Vagina (tissue), 2 donors: ENCODE measurements at places on chromosomes 16 and 17.

- DNase-seq = no peak
Measured at GRCh38 chr17:81659038-81659437, 2.7 kb upstream of the PDE6G start.

- DNase-seq = no peak
Measured at GRCh38 chr17:48451489-48451888, 21.5 kb upstream of the SKAP1 start.

GRCh38 chr16:88536971-88537751 lies 33.0 kb upstream of the ZC3H18 start:
- no peak for DNase-seq

- no peak for DNase-seq
Measured at GRCh38 chr17:36627101-36627500, 25.7 kb downstream of the MRM1 start.

- DNase-seq = peak; percentile 90
Measured at GRCh38 chr16:49625311-49626065, 230.4 kb downstream of the ZNF423 start.

DNA sequence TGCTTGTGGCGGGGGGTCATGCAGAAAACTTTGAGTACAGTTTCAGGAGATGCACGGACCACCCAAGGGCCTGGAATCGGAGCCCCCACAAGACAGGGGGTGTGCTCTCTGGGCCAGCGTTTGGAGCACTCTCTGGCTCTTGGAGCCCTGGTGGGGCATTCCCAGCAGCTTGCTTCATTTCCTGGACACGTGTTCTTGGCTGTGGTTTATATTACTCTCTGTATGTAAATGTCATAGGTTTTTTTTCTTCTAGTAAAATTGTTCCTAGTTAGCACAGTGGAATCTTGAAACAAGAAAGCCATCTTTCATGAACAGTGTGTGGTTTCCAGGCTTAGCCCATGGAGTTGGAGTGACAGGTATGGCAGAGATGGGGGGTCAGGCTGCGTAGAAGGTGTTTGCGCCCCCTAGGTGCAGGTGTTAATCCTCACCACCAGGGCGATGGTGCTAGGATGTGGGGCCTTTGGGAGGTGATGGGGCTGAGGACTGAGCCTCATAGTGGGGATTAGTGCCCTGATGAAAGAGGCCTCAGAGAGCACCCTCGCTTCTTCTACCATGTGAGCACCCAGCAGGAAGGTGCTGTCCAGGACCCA lies 79.8 kb downstream of the JPH3 start:
- no peak for DNase-seq

DNA sequence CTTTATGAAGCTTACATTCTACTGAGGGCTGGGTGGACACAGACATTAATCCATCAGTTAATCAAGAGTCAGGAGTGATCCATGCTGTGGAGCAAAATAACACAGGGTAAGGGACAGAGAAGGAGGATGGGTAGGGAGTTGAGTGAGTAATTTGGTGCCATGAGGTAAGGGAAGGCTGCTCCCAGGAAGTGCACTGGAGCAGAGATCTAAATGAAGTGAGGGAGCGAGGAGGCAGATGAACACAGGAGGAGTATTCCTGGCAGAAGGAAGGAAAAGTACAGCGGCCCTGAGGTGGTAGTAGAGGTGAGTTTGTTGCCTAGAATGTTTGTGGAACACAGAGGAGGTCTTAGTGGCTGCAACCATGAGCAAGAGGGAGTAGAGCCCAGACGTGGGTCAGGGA lies 34.8 kb downstream of the ASIC2 start:
- DNase-seq = no peak

- no peak for DNase-seq
Measured at GRCh38 chr17:66812571-66812970, 22.3 kb upstream of the CACNG5 start.

DNA sequence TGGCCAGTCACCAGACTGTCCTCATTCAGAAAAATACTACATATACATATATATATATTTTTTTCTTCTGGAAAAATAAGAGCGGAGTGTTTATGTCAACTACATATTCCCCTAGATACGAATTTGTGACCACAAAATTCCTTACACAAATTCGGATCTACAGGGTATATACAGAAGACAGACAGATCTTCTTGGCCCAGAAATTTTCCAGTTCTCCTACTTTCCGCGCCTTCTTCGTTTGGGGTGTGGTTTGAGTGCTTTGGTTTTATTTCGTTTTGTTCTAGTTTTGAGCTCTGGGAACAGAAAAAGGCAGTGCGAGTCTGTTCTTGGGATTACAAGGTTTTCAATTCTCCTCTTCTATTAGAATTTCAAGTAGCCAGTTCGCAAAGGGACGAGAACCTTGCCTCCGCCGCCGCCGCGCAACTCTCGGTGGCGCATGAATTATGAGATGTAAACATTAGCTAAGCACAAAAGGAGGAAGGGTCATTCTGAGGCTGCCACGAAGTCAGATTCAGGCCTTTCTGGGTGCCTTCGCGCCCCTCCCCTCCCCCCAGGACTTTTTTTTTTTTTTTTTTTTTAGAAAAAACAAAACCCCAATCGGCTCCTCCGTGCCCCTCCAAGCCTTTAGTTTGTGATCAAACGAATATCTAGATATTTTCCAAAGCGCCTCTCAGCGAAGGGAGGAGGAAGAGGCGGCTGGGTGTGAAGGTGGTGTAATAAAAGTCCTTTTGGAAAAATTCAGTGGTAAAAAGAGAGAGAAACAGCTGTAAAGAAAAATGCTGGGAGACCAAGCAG lies 1.8 kb upstream of the HOXB4 start:
- DNase-seq = no peak

- DNase-seq = no peak
Measured at GRCh38 chr17:70171159-70171558, 1.8 kb downstream of the KCNJ2 start.

- DNase-seq = no peak
Measured at GRCh38 chr17:4527566-4528125, 27.5 kb downstream of the MYBBP1A start.

- no peak for DNase-seq
Measured at GRCh38 chr17:50262001-50262794, 12.1 kb upstream of the TMEM92 start.

DNA sequence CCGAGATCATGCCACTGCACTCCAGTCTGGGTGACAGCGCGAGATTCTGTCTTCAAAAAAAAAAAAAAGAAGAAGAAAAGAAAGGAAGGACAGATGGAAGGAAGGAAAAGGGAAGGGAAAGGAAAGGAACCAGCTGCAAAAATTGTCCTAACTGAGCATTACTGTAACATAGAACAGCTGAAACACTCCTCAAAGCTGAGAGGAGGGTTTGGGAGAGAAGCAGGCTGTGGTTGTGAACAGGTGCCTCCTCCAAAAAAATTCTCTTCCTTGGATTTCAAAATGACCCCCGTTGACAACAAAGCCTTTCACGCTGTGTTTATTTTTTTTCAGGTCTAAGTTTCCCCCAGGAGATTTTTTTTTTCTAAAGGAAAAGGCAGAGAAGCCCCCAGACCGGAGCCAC lies 541.4 kb downstream of the WWOX start:
- no peak for DNase-seq

DNA sequence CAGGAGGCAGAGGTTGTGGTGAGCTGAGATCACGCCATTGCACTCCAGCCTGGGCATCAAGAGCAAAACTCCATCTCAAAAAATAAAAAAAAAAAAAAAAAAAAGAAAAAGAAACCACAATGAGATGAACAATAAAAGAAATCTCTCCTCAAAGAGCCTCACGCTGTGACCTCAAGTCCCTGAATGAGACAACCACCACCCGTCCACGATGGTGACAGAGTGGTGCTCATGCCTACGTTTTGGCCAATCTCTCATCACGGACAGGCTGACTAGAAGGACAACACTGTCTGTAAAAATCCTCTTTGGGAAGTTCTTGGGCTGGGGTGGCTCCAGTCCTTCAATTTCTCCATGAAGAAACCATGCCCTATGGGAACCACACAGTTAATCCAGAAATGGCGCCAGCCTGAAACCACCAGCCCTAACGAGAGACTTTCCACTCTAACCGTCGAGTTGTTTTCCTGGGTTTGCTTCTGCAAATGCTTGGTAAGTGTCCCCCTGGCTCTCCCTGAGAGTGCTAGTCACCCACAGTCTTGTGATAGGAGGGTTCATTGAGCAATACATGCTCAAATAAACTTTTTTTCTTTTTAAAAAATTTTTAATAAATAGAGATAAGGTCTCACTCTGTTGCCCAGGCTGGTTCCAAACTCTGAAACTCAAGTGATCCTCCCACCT lies 15.0 kb upstream of the PRSS27 start:
- DNase-seq = no peak

DNA sequence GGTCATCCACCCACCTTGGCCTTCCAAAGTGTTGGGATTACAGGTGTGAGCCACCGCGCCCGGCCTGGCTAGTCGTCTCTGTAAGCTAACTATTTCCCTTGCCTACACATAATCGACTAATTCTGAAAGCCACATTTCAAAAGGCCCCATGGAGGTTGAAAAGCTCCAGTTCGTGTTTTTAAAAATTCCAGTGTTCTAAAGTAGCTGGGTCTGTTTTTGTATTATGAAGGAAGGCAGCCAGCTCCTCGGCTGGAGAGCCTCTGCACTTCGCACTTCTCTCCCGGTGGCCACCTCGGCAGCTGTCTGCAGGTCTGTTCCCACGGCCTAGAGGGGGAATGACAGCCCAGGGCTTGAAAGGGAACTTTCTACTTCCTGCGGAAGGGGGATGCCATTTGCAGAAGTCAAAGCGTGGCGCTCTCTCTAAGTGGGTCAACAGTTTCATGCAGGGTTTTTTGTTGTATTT lies 16.9 kb downstream of the HASPIN start:
- DNase-seq = no peak
